ENCODE measurements at places on chromosomes 16 and 17. TPM values are rescaled to one million over a fixed set of nuclear protein-coding genes. Genes with fewer than 3 reads are reported as not detected.

CCDC144A gene
- 9.9 TPM for total RNA-seq

CLEC10A gene
- total RNA-seq: 3.1 TPM

GAA gene
- total RNA-seq: 23.4 TPM

PRCD gene
- 1.0 TPM for total RNA-seq

KIF19 gene
- 7.4 TPM for total RNA-seq

CXCL16 gene
- total RNA-seq: 30.2 TPM

CACNG5 gene
- total RNA-seq: not detected

TMEM88 gene
- total RNA-seq: 3.5 TPM

ALDH3A2 gene
- 93.8 TPM for total RNA-seq

MFAP4 gene
- 19.0 TPM for total RNA-seq

KRTAP4-6 gene
- not detected for total RNA-seq

ZPBP2 gene
- total RNA-seq: not detected

EVI2A gene
- total RNA-seq: 4.0 TPM

RAB34 gene
- 6.5 TPM for total RNA-seq

KRT12 gene
- 6.0 TPM for total RNA-seq

CDRT4 gene
- 17.5 TPM for total RNA-seq

SPNS3 gene
- not detected for total RNA-seq

TEX14 gene
- 0.28 TPM for total RNA-seq

KRTAP4-3 gene
- total RNA-seq: not detected

KRT36 gene
- total RNA-seq: not detected

COX11 gene
- total RNA-seq: 53.2 TPM
